ENCODE measurements at places on chromosomes 2 and 18.

- DNase-seq, result no peak
Measured at GRCh38 chr2:8628179-8628865, 53.5 kb upstream of the ID2 start.

DNA sequence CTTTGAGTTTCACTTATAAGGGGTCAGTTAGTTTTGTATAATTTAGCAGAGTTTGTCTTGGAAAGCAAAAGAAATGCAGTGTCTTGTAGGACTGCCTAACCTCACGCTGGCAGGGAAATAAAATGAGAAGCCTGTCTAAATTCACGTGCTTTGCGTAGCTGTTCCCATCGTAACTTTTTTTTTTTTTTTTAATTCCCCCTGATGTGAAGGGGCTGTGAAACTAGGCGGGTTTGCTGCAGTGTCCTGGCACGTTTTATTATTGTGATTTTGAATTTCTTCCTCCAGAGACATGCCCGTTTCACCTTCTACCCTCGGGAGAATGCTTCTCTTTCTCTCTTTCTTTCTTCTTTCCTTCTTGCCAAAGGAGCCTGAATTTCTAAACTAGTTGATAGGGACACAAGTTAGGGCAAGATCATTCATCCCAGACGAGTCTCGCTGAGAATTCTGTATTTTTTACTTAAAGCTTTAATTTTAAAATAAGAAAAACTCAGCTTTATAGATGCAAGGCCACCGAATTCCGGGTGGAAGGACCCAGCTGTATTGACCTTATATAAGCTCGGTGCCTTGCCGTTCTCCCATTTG lies 2.3 kb downstream of the MEIS1 start:
- no peak for DNase-seq

DNA sequence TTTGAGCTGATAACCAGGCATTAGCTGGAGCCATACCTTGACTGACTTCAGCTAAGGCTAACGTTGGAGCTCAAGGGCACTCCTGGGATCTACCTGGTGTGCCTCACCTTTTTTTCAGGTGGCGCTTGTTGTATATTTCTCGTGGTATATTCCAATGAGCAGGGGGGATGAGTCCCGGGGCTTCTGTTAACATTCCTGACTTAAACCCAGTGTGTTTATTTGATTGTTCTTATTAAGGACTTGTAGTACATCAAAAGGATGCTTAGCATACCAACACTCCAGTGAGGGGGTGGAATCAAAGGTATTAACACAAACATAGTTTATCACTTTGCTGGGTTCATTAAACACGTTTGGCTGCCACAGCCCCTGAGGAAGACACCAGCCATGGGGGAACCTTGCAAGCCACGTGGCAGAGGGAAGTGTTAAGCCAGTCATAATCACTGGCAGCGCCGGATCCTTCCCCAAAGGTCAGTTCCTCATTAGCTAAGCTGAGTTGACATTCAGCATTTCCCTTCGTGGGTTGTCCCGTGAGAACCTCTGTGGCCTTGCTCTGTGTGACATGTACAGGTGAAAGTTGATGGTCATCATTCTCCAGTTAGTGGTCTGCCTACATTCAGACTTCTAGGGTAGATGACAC lies 119.5 kb upstream of the MCFD2 start:
- no peak for DNase-seq

GRCh38 chr2:181169503-181169902 lies 189.1 kb downstream of the UBE2E3 start:
- no peak for DNase-seq

GRCh38 chr2:47569658-47570475 lies 166.9 kb downstream of the MSH2 start:
- no peak for DNase-seq

DNA sequence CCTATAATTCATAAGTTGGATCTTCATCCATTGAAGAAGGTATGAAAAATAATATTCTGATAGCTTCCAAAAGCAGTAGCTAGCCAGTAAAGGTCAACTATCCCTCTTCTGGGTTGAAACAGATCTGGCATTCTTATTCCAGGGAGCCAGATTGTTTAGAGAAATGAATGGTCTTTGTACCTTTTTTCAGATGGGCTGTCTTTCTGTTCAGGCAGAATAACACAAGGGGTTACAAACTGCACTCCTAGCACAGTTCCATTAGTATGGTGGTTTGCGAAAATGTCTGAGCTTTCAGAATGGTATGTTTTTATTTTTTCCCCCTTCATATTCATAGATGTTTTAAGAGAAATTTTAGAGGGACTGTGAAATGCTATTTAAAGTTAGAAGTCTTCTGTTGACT lies 47.5 kb upstream of the TMEM178A start:
- no peak for DNase-seq

DNA sequence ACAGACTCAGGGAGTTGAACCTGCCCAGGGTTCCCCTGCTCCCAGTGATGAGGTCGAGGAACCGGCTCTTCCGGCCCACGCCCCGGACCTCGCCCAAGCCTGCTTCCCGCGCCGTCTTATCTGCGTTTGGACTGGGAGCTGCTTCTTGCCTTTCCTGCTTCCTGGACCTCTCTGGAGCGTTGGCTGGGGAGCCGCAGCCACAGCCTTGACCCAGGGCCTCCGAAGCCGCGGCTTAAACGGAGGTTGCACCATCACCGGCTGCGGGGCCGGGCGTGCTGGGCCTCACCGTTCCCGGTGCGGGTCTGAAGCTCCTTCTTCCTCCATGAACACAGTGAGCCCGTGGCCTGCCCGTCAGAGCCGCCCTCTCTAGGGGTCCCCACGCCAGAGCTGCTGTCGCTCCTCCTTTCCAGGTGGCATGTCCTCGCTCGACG lies 13.3 kb downstream of the NTSR2 start:
- DNase-seq, result no peak

DNA sequence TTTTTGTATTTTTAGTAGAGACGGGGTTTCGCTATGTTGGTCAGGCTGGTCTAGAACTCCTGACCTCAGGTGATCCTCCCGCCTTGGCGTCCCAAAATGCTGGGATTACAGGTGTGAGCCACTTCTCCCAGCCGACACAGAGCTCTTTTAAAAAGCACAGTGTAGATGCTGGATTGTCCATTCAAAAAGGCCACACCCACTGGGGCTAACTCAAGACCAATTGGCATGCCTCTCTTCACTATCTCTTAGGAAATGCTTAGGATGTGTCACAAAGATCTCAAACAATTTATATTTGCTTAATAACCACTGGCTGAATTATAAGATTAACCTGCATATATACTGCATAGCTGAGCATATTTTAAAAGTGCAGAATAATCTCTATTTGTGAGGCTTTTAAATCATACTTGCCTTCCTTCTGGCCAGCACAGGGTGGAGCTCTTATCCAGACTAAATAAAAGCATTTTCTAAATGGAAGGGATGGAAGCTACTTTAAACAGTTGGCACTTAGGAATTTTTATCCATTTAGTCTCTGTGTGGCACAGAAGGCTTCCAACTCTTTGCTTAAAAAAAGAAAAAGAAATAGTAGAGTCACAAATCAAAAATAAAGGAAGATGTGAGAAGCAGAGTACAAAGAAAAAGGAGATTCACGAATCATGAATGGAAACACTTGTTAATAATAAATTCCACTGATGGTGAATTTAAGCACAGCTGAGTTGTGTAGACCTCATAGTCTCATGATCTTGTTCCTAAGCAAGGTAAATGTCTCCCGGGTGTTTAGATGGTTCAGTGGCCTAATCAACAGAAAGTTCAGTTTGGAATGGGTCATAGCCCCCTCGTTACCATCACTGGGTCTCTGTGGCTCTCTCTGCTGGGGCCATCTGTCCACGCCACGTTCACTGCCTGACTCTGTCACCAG lies 22.4 kb downstream of the CRYGD start:
- DNase-seq, result no peak

GRCh38 chr2:176128172-176128981 lies 1.1 kb upstream of the HOXD8 start:
- DNase-seq, result no peak

DNA sequence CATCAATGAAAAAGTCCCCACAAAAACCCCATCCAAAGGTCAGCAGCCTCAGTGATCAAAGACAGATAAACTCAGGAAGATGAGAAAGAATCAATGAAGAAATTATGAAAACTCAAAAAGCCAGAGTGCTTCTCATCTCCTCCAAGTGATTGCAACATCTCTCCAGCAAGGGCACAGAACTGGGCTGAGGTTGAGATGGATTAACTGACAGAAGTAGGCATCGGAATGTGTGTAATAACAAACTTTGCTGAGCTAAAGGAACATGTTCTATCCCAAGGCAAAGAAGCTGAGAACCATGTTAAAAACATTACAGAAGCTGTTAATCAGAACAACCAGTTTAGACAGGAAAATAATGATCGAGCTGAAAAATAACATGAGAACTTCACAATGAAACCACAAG lies 442.8 kb upstream of the SYT4 start:
- DNase-seq, result no peak

GRCh38 chr2:74367789-74368188 lies 12.3 kb downstream of the DCTN1 start:
- no peak for DNase-seq

DNA sequence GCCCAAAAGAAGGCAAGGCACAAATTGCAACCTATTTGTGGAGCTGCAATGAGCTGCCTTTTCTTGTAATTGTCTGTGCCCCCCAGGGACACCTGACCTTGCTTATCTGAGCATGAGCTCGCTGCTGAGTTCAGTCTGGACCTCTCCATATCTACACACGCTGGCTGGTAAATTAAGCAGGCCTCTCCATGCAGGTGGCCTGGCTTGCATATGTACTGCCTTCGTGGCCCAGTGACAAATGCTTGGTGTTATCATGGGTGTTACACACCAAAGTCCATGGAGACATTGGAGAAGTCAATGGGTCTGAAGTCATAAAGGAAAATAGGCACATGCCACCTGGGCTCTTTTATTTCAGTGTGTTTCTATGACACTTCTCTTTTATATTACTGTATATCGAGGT lies 121.2 kb downstream of the IRS1 start:
- no peak for DNase-seq

- no peak for DNase-seq
Measured at GRCh38 chr2:2846332-2847208, 515.5 kb upstream of the MYT1L start.

DNA sequence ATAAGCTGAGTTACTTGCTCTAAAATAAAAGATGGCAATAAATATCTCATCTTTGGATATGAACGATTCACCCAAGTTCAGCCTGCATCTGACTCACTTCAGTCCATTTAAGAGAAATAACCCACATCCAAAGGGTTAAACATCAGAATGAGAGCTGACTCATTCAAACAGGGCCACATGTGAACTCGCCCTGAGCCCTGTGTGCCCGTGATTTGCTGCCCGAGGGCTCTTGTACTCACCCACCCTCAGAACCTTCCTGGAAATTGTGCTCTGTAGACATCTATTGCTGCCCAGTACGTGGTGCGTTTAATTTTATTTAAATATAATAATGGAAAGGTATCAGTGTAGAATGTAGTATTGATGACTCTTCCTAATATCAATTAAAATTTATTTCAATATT lies 66.9 kb upstream of the RBM44 start:
- DNase-seq, result no peak

DNA sequence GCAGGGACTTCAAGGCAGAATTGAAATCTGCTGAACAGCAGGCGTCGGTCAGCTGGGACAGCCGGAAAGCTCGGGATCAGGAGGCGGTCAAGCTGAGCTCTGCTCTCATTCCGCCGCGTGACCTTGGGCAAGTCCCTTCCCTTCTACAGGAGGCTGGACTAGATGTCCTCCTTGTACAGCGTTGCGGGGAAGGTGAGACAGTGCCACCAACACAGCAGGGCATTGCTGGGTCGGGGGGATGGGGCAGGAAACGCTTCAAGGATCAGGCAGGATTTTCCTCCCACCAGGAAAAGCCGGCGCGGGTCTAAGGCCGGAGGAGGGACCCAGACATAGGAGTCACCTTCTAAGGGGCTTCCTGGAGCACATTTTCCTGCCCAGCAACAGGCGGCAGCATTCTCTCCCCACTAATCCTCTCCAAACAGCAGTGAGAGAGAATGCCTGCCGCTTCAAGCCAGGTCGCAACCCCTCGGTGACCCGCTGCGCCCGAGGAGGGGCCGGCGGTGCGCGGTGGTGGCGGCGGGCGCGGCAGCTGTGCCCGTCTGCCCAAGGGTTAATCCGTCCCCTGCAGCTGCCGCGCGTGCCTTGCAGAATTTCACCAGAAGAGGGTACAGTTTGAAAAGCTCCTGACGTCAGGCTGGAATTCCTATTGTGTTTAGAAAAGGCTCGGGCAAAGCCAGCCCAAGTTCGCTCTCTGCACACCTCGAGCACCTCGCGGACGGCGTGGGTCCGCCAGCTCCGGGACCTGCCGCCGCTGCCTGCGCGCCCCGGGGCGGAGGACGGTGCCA lies at the start of gene KCNF1:
TSS of gene KCNF1 (plus strand) at position 644 of the 785 bp plus-strand sequence. CDS start 493 bp downstream, outside the sequence.
- no peak for DNase-seq

DNA sequence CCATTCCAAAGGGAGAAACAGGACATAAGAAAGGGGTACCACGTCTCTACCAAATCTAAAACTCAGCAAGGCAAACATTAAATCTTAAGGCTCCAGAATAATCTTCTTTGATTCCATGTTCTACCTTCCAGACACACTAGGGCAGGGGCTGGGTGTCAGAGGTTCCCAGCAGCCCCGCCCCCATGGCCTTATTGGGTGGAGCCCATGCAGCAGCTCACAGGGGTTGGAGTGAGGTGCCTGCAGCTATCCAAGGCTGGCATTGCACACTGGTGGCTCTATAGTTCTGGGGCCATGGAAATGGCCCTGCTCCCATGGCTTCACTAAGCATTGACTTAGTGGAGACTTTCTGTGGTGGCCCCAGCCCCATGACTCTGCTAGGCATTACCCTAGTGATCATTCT lies 14.9 kb upstream of the OSR1 start:
- DNase-seq, result no peak

DNA sequence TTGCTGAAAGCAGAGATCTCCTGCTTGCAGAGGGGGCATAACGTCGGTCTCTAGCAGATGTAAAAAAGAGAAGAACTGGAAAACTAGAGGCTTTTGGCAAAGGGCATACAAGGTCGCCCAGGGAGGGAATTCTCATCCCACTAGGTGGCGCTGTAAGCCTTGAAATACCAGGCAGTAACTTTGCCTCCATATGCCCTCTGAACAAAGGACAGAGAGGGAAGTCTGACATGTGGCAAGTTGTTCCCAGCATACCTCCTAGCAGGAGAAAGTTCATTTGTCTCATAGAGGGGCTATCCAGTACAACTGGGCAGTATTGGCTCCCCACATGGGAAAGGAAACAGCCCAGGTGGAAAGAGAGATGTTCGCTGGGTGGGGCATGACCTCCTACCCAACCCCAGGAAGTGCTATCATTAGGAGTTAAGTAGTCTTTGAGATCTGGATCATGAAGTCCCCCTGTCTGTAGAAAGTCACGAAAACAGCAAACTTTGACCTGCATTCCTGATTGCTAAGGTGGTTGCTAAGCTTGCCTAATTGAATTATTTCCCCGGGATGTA lies 39.9 kb downstream of the STK17B start:
- DNase-seq, result peak; percentile 40

DNA sequence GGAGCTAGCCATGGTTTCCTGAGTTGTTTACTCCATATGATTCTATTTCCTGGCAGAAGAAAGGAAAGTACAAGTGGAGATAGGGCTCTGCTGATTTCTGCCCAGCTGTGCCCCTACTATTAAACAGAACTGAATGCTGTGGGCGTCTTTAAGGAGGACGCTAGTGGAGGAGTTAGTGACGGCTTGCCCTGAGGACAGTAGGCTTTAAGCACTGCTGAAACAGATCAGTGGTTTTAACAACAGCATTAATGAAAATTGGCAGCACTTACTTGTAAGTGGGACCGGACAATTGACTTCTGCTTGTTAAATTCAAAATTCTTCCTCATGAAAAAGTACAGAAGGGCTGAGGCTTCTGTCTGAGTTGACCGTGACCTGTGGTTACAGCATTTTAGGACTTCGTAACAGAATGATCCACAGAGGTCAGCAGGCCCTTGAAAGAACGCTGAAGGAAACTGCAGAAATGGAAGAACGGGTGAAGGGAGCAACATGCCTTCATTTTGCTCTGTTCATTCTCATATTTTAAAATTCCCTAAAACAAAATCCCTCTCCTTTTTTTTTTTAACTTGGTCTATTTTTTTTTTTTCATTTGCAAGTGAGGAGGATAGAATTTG lies 80.6 kb upstream of the CCDC195 start:
- no peak for DNase-seq

Data from stimulated activated CD4-positive, alpha-beta T cell treated with anti-CD3 and anti-CD28 coated beads, Interleukin-15, amount 100 ng/mL, for 1 hour (primary cell).